ENCODE measurements at places on chromosomes 2 and 18.

DNA sequence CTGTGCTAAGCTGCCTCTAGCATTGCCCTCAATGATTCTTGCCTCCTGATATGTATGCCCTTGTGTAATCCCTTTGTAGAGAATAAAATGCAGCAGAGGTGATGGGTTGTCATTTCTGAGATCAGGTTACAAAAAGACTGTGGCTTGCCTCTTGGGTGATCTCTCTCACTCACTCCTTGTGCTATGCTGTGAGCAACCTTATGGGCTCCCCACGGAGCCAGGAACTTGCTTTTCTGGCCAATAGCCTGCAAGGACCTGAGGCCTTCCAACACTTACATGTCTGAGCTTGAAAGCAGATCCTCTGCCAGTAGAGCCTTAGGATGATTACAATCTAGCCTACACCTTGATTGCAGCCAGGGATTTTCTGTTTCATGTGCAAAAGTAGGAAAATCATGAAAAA, 123.1 kb upstream of the XIRP2 start:
- DNase-seq = no peak

DNA sequence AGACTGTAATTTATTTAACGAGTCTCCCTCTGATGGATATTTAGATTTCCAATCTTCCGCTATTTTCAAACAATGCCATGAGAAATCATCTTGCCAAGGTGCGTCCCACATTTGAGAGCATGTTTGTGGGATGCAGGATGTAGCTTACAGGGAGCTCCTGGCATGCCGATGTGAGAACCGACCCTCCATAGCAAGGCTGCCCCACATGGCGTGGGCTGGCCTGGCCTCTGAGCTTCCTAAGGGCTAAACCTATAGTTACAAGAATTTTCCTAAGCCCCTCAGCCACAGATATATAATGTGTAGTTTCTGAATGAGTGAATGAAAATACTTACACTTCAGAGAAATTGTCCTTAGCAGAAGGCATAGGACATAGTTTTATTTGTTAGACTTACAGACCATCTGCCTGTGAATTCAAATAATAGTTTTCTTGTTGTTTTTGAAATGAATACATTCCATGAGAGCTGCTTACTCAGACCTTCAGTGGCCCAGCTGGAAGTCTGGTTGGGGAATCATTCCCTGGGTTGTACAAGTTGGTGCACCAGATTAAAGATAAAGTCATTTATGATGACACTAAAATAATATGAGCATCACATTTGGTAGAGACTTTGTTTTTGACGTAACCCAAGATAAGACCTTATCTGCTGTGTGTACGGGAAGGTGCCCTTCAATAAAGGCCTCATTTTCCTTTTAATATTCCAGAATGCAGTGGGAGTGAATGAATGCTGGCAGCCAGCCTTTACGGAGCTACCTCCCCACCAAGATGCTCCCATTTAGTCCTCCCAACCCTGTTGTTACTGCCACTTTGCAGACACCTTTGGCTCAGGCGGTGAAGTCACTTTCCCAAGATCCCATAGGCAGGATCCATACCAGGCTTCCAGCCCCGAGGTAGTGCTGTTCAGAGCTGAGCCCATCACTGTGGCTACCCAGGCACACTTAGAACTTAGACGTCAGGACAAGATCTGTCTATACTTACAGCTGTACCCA, 107.1 kb downstream of the GLI2 start:
- DNase-seq = peak; percentile 64

DNA sequence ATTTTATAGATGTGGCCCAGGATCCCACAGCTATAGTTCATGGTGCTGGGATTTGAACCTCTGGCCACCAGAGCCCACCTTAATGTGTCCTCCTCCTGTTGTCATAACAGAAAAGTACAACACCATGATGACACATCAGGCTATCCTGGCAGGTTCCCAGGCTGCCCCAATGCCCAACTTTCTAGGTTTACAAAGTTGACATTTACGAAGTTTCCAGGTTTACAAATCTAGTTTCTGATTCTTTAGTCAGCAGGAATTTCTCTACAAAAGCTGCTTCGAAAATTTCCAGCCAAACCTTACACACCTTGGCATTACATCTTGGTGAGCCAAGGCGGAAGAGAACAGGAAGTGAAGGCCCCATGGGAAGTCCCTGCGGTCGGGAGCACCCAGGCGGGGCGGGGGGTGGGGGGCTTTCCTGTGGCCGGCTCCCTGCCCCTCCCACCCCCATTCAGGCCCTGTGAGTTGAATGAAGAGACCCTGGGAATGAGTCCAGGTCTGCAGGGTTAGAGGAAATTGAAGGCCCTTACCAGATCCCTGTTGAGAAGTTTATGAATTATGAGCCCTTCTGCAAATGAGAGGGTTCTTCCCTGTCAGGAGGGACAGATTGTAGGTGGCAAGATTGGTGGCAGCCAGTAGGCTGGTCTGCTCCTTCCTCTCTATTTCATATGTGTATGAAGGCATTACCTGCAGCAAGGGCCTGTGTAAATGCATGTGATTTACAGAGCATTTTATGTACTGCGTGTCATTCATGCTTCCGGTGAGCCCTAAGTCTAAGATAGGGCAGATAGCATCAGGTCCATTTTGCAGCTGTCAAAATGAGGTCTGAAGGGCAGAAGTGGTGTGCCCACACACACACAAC, 11.1 kb upstream of the IL1RN start:
- DNase-seq = no peak

DNA sequence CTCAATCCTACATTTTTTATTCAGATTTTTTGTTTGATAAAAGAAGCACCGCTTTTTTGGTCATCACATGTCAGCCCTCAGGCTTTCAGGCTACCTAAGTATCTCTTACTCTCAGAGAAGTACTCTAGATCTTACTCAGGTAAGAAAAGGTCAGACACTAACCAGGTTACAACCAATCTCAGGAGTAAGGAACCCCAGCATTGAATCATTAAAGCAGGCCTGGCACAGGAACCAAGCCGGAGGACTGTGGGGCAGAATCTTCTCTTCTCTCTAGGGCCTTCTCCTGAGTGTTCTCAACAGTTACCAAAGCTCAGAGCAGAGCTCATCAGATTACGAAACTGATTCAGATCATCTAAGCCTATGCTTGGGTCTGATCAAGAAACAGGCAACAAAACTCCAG, 28.2 kb downstream of the RBMS1 start:
- no peak for DNase-seq

GRCh38 chr2:196239622-196240587, 68.5 kb upstream of the STK17B start:
- DNase-seq = no peak

DNA sequence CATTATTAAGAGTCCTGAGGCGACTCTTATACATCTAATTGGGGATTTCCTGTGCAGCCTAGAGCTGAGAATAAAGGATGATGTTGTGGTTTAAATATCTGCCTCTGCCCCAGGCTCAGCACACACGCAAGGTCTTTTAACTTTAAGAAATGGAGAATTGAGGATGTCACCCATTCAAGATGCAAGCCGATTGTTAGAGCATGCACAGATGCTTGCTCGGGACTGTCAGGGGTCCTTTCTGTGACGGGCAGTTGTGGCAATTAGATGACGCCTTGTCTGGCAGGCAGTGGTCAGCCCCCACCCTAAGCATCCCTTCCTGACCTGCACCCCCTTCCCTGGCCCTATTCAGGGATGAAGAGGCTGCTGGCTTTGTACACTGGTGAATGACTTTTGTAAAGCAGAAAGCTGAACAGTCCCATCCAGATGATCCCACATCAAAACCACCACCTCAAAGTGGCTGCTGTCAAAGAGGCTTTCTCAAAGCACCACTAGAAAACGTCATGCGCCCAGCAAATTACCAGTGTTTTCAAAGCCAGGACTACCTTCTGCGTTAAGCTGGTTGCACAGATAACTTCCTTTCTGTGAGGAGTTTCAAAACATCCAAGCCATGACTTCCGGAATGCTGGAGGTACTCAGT, 23.7 kb downstream of the FAM178B start:
- DNase-seq = peak; percentile 36

DNA sequence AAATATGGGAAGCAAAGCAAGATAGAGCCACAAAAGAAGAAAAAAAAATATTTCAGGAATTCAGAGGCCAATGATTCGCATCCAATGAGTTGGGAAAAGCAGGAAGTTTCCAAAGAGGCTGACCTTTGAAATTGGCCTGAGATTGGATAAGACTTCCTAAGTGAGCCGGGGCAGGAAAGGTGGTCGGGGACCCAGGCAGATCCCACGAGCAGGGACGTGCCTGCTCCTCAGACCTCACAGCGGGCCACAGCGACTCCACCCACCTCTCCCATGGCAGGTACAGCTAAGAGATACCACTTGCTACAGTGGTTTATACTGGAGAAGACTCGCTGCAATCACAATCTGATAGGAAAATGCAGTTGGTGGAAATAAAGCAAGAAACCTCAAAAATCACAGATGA, 102.8 kb upstream of the SALL3 start:
- no peak for DNase-seq

GRCh38 chr2:224209555-224210285, 170.6 kb upstream of the SERPINE2 start:
- no peak for DNase-seq

DNA sequence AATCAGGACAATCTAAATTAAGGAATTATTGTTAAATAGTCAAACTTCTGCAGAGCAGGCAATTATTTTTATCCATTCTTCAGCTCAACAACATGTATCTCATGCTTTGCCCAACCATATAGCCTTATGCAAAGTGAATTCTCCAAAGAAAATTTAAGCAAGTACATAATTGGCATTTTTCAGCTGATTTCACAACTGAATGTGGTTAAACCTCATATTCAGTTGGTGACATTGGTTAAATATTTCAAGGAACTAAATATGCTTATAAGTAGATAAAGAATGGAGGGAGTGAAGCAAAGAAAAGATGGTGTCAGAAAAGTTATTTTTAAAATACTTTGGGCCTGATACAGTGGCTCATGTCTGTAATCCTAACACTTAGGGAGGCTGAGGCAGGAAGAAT, 816.2 kb downstream of the NRXN1 start:
- DNase-seq = peak; percentile 12

DNA sequence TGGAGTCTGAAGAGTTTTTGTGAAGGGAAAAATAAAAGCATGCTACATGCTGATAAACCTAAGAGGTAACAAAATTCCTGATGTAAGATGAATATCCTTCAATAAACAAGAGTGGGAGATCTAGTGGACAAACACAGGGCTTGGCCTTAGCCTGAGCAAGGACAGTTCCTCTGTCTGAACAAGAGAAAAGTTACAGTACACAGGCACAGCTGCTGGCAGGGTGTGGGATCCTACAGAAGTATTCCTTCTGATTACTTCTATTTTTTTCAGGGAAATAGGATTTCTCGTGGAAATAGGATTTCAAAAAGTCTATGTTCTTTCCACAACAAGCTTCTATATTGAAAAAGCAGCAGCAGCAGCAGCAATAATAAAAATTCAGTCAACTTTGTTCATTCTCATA, 54.1 kb downstream of the NBAS start:
- DNase-seq = peak; percentile 14

DNA sequence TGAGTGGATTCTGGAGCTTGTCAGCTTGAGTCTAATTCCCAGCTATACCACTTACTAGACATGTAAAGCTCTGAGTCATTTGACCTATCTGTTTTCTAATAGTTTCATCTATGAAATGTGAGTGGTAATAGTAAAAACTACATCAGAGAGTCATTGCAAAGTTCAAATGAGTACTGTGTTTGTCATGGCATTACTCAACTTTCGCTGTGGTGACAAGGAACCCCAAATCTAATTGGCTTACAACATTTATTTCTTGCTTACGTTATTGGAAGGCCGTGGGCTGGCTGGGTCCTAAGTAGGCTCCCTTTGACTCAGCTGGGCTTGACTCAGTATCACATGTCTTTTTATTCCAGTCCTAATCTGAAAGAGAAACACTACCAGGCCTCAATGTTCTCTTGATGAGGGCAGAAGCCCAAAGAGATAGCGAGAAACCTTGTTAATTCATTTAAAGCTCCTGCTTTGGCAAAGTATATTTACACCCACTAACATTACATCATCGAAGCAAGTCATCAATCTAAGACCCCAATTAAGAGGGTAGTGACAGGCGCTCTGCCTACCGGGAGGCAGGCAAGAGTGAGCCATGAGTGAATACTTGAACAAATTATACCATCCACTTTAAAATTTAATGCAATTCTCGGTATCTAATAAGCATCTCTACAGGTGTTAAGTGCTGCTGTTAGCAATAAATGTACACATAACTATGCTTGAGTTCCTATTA, 431.8 kb upstream of the SPHKAP start:
- peak; percentile 74 for DNase-seq

GRCh38 chr2:38190542-38191218, 114.7 kb upstream of the CYP1B1 start:
- peak; percentile 87 for DNase-seq

DNA sequence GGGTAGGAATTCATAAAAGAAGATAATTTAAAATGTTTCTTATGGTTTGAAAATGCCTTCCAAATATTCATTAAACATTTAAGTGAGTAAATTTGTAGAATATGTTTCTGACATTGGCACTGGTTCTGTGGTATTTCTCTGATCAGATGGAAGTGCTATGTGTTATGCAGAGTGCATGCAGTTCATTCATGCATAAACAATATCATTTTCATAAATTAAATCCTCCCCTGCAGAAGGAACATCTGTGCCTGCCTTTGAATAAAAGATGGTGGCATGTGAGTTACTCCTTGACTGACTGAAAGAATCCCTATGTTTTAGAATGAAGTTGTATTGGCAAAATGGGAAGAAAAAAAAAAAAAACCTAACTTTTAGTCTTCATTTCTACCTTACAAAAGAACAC, 5.9 kb downstream of the NEUROD1 start:
- DNase-seq = no peak

DNA sequence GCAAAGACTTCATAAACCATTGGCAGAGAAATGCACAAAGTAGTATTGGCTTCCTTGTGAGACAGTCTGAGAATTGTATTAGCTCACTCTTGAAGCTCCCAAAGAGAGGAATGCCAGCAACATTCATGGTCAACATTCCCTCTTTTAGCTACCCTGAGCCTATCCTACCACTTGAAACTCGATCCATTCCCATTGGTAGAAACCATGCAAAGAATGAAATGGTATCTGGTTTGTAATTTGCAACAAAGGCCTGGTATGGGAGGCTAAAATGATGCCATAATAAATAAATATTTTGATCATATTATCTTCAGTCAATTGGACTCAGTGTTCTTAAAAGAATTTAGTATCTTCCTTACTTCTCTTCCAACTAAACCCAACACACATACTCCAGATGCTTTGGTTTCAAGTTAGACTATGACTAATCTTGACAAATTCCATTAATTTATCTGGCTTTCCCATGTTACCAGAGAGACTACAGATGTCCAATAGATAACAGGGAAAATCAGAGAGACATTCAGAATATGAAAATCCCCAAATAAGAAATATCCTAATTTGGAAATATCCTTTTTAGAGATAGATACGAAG, 102.9 kb downstream of the DHRS9 start:
- DNase-seq = no peak

GRCh38 chr2:11330457-11331142, 13.8 kb downstream of the ROCK2 start:
- DNase-seq = no peak

- DNase-seq = peak; percentile 23
Measured at GRCh38 chr18:50507120-50507590, 52.7 kb upstream of the MAPK4 start.

- no peak for DNase-seq
Measured at GRCh38 chr2:127012868-127013267, 94.1 kb downstream of the BIN1 start.

DNA sequence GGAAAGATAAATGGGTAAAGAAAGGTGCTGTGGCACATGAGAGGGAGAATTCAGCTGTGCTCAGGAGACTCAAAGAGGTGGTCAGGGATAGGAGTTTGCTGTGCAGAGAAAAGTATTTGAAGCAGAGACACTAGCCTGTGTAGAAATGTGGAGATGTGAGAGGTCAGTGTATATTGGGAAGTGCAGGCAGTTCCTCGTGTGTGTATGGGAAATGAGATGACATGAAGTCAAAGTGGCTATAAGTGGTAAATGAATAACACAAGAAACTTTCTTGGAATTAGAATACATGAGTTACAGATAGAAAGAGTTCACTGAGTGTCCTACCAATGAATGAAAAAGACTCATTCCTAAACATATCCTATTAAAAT, 11.6 kb downstream of the MAP3K20 start:
- no peak for DNase-seq

Data from adipocyte (in vitro differentiated cells).